ENCODE measurements at places on chromosomes 5 and 9.
A peak's percentile ranks its signal among the peaks of the same experiment; 100 is the strongest.

GRCh38 chr9:87227456-87227855, 270.2 kb upstream of the DAPK1 start:
- no peak for DNase-seq

DNA sequence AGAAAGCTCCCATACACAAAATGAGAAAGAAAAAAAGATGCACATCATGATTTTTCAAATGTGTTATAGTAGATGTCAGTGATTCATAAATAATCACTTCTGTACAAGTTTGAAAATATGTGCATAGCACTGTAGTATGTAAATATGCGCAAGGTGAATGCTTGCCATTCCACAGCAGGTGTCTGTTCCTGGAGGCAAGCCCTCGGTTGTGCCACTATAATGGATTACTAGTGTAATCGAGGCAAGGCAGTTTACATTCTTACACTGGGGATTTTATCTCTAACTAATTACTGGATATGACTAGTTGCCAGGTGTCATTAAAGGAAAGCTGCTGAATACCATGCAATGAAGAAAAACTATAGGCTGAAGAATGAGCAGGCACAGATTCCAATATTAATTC, 93.6 kb downstream of the ARHGEF28 start:
- DNase-seq: no peak

DNA sequence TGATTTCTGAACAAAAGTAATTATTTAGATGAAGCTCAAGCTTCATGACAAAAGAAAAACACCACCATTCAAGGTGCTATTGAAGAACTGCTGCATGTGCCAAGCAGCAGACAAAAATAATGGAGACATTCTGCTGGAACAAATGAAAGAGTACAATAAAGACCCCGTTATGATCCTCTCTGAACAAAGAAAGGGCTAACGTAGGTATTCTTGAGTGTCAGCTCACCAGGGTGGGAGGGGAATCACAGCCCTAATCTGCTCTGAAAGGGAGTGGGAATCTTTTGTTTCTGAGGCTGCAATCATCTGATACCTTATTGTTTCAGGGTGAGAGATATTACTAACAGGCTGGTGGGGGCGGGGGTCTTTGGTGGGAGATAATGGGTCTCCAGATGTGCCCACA, 15.4 kb downstream of the CEMIP2 start:
- DNase-seq: no peak

DNA sequence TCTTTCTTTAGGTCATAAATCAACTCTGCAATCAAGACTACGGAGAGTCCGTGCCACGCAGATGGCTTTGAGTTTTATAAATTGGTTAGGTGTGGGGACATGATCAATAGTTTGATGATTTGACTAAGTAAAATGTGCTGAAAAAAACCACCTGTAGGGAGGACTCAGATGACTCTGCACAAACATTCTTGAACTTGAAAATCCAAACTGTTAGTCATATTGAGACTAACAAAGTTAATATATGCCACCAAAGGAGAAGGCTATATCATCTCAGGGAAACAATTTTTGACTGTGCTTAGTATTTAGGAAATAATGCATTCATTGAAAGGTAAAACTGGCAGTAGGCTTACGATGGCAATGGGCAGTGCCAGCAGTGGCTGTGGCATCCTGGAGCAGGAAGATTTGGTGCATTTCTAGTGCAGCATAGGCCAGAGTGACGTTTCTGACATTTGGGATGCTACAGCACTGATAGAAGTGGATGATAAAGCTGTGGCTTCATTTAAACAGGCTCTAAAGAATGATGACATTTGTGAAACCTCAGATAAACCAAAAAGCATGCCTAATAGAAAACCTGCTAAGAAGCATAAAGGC, 291.1 kb downstream of the MLLT3 start:
- DNase-seq: no peak

DNA sequence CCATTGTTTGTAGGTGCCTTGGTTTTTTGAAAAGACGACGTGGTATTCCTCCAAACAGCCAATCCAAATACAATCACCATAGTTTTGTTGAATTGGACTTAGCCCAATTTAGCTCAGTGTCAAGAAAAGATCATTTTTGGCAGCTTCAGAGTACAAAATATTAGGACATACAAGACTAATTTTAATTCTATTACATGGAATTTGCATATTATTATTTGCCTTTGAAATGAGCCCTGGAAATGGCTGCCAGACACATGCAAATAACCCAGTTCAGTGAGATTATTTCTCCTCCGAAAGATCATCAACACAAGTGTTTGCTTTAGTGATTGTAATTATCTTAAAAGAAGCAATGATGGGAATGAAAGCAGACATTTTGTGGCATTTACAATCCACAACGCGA, 89.3 kb downstream of the PLK2 start:
- no peak for DNase-seq

- DNase-seq: no peak
Observed at GRCh38 chr5:9251379-9251980, 294.4 kb downstream of the SEMA5A start.

DNA sequence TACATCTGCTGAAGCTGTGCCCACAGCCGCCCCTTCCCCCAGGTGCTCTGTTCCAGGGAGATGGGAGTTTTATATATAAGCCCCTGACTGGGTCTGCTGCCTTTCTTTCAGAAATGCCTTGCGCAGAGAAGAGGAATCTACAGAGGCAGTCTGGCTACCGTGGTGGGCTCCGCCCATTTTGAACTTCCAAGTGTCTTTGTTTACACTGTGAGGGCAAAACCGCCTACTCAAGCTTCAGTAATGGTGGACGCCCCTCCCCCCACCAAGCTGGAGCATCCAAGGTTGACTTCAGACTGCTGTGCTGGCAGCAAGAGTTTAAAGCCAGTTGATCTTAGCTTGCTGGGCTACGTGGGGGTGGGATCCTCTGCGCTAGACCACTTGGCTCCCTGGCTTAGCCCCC, 41.3 kb downstream of the RANBP17 start:
- DNase-seq: peak; percentile 33

DNA sequence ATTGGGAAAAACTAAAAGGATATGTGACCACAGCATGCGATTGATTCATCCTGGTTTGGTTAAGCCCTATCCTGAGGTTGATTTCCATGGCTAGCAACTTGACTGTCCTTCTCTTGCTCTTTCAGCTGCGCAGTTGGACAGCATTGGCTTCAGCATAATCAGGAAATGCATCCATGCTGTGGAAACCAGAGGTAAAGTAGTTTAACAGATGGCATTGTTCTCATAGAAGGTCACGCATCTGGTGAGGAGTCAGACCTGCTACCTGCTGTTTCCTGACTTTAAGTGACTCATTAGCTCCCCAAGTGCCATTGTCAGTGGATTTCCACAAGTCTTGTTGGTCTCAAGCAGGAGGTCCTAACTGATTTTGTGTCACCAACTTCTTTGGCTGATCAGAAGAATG, 266.9 kb downstream of the ARHGAP26 start:
- DNase-seq: peak; percentile 84

DNA sequence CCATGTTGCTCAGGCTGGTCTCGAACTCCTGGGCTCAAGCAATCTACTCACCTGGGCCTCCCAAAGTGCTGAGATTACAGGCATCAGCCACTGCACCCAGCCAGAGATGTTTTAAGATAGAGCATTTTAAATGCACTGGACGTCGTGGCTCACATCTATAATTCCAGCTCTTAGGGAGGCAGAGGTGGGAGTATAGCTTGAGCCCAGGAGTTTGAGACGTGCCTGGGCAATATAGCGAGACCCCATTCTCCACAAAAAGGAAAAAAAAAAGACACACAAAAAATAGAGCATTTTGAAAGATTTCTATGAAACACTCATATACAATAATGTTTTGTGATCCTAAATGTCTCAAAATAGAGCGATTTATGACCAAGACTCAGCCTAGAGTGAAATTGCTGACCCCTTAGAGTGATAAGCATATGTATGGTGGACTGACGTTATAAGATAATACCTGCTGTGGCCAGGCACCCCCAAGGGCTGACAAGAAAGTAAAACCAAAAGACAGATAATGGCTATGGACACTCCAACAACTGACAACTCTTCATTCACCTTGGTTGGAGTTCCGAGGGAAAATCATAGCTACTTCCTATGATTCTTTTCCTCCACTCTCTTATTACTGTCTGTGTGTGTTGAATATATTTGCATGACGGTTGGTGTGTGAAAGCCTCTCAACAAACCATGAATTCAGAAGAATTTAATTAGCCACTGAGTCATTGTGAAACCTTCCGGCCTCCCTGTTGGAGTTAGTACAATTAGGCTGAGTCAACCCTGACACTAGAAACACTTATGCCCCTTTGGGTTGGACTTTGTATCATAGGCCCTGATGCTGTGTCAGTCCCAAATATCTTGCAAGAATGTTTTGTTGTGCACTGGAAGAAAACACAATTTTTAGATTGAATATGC, 526.5 kb upstream of the NUDT12 start:
- DNase-seq: no peak

DNA sequence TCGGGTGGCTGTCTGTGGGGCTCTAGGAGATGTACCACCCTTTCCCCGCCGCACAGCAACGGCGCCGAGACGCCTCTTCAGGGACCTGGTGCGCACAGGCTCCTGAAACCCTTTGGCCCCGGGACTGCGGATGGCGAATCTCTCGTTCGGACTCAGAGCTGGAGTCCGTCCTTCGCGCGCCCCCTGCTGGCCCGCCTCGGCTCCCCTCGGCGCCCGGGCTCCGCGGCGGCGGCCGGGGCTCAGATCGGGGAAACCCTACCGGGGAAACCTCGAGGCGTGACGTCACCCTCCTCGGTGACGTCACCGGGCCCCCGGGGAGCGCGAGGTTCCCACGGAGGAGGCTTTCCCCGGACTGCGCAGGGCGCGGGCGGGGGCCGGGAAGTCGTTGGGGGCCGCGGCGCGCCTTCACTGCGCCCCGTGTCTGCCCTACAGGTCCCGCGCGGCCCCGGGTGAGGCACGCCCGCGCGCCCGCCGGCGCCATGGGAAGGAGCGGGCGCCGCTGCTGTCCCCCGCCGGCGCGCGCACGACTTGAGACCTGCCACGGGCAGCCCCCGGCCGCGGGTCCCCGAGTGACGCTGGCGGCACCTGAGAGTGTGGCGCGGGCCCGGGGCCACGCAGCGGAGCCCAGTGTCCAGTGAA, 7.9 kb downstream of the PRR7 start:
- peak; percentile 91 for DNase-seq

- DNase-seq: no peak
Observed at GRCh38 chr9:89638359-89638758, 33.5 kb downstream of the GADD45G start.

GRCh38 chr9:38160613-38161215, 91.7 kb upstream of the SHB start:
- peak; percentile 78 for DNase-seq

GRCh38 chr5:143213851-143214363, 189.6 kb downstream of the NR3C1 start:
- no peak for DNase-seq

- peak; percentile 37 for DNase-seq
Observed at GRCh38 chr5:115168829-115169486, 750 bp downstream of the TRIM36 start.

GRCh38 chr9:105662184-105663104, at the start of gene TAL2:
Gene TAL2, plus strand, starts transcription at chr9:105662457. Its CDS starts 40 bp downstream, at chr9:105662497.
- DNase-seq: no peak

Measured in H9 (cell line).